ENCODE measurements at places on chromosomes 12 and 14. TPM values are rescaled to one million over a fixed set of nuclear protein-coding genes. Genes with fewer than 3 reads are reported as not detected.
A peak's percentile ranks its signal among the peaks of the same experiment; 100 is the strongest.

IL26 gene
- total RNA-seq = not detected

KIAA0586 gene
- total RNA-seq = 20.1 TPM

CCDC198 gene
- 7.0 TPM for total RNA-seq

KLRC4 gene
- total RNA-seq = 0.53 TPM

EP400 gene
- total RNA-seq = 39.8 TPM

GRCh38 chr12:9784326-9784725 lies 23.6 kb upstream of the CD69 start:
- H3K27ac ChIP-seq = no peak overlapping the region
- H3K4me1 ChIP-seq = peaks cover 6% of the 10 kb centered on the region
- H3K27me3 ChIP-seq = no peaks in the 10 kb centered on the region
- no peak for DNase-seq
- no peak overlapping the region for H3K4me3 ChIP-seq

GRCh38 chr12:20099395-20100183 lies 268.7 kb upstream of the PDE3A start:
- no peak overlapping the region for H3K27ac ChIP-seq
- no peaks in the 10 kb centered on the region for H3K4me1 ChIP-seq
- H3K4me3 ChIP-seq = no peak overlapping the region
- no peak for DNase-seq
- H3K27me3 ChIP-seq = no peaks in the 10 kb centered on the region

DNA sequence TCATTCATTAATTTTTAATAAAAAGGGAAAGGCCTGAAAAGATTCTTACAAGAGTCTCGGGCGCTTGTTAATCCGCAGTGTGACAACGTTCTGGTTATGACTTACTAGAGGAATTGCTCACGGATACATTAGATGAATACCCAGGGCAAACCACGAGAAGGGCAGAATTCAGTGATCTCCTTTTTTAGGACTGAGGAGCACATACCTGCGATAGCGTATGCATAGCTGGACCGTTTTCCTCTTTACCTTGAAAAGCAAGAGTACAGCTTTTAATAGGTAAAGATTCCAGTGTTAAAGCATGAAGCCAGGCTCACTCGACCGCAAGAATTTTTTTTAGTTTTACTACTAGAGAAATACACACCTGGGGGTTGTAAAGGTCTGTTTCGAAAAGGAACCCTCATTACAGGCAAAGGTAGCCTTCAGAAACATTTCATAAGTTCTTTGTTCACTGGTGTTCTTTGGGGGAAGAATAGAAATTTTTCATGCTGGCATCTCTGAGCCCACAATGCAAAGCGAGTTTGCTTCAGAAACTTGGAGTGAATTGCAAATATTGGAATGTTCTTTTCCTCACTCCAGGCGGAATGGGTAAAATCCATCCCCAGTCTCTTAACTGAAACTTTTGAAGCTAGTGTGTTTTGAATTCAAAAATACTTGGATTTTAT lies 953 bp downstream of the MAPK1IP1L start:
- DNase-seq = peak; percentile 40
- H3K27ac ChIP-seq = peak overlapping the region; percentile 100
- peak overlapping the region; percentile 81 for H3K4me3 ChIP-seq
- no peaks in the 10 kb centered on the region for H3K27me3 ChIP-seq
- H3K4me1 ChIP-seq = peaks cover 17% of the 10 kb centered on the region

DNA sequence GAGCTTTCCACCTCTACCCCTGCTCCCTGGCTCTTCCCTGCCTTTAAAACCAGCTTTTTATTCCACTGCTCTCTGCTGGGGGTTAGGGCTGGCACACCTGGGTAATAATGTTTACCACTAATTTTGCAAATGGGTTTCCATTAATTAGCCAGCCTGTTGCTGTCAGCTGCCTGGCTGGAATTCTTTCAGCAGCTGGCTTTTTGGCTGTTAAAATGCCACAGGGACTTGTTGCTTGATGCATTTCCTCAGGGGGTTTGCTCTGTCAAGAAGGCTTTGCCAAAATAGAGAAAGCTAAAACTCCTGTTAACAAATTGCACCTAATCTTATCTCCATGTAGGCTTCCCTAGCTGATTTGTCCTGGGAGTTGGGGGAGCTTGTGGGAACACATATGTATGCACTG lies 51.8 kb upstream of the PSMC1 start:
- no peak overlapping the region for H3K27ac ChIP-seq
- H3K4me3 ChIP-seq = no peak overlapping the region

DNA sequence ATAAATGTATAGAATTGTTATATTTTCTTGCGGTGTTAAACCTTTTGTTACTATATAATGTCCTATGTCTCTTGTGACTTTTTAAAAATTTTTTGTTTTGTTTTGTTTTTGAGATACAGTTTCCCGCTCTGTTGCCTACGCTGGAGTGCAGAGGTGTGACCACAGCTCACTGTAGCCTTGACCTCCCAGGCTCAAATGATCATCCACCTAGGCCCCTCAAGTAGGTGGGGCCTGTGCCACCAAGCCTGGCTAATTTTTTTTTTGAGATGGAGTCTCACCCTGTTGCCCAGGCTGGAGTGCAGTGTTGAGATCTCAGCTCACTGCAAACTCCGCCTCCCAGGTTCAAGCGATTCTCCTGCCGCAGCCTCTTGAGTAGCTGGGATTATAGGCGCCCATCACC lies 26.5 kb upstream of the RCOR1 start:
- no peaks in the 10 kb centered on the region for H3K27me3 ChIP-seq
- no peak for DNase-seq
- H3K4me1 ChIP-seq = no peaks in the 10 kb centered on the region
- no peak overlapping the region for H3K27ac ChIP-seq

DNA sequence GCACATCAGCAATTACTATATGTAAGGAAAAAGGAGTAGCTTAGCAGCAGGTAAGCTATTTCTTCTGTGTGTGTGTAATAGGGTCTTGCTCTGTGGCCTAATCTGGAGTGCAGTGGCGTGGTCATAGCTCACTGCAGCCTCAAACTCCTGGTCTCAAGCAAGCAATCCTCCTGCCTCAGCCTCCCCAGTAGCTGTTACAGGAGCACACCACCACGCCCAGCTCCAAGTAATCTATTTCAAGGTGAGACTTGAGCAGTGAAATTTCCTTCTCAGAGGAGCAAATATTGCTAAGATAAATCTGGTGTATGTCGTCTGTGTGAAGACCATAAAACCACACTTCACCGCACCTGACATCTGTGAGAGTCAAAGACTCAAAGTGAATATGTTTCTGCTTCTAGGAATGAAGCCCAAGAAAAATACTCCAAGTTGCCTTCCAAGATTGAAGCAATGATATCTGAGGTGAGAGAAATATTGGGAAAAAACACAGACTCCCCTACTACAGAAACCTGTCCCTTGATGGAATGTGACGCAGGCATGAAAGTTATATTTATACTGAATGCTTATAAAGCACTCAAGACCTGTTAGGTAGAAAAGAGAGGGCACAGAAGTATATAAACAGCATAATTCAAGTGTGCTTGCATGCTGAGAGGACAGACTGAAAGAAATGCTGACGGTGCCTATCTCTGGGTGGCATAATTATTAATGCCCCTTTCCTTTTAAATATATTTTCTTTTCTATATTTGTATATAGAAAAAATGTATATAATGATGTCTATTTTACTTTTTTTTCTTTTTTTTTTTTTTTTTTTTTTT lies 2.5 kb upstream of the SELPLG start:
- no peak for DNase-seq
- H3K4me1 ChIP-seq = peaks cover 19% of the 10 kb centered on the region
- no peak overlapping the region for H3K27ac ChIP-seq
- no peaks in the 10 kb centered on the region for H3K27me3 ChIP-seq

GRCh38 chr12:62670986-62671720 lies 204.5 kb downstream of the MON2 start:
- no peaks in the 10 kb centered on the region for H3K4me1 ChIP-seq
- no peak overlapping the region for H3K4me3 ChIP-seq
- no peaks in the 10 kb centered on the region for H3K36me3 ChIP-seq
- no peak for DNase-seq

DNA sequence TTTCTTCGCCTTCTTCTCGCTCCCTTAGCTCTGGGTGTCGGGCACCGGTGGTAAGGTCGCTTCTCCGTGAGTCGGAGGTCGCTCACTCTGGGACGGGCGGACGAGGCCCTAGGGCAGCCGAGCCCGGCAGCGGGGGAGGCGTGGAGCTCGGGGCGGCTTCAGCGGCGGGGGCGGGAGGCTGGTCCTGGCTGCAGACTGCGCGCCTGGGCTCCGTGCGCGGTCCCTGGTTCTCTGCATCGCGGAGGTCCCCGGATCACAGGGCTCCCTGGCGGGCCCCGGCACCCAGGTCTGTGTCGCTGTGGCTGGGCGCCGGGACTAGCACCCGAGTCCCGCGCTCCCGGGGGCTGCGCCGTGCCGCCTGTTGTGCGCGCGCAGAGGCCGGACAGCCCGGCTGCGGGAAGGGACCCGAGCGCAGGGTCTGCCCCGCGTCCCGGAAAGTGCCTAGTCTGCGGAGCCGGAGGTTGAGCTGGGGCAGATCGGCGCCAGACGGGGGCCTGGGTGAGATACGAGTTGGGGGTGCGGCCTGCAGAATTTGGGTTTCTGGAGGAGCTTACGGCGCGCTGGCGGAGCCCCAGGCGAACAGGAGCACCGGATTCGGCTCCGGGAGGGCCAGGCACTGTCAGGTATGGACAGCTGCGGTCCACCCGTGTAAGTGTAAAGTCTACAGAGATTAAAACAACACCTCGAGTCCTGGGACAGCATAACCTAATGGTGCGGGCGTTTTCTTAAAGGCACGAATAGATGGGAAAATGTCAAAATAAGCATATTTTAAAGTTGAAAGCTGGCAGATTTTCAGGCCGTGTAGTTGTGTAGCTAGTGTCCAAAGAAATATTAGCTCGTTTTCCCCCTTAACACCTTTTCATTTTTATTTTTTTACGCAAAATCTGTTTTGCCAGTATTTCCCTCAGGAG lies 713 bp downstream of the FRMD6 start:
- peaks cover 14% of the 10 kb centered on the region for H3K36me3 ChIP-seq
- peaks cover 23% of the 10 kb centered on the region for H3K4me1 ChIP-seq
- no peaks in the 10 kb centered on the region for H3K27me3 ChIP-seq
- H3K27ac ChIP-seq = peak overlapping the region; percentile 98
- peak overlapping the region; percentile 100 for H3K4me3 ChIP-seq
- no peak for DNase-seq

Data from astrocyte (in vitro differentiated cells and primary cell).